ENCODE measurements at places on chromosomes 2 and 18.

DNA sequence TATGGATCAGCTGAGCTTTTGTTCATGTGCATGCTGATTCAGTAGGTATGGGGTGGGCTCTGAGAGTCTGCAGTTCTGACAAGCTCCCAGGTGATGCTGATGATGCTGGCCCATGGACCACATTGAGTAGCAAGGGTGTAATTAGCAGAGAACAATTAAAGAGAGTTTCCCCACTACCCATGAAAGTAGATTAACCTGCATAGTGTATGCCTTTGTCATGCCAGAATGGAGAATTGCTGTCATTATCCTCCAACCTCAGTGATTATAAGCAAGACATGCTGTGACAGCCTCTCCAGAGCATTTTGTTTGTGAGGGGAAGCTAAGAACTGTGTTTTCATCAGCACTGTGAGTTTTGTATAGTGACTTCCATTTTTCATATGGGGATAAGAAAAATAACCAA is 59.5 kb upstream of the LYPD1 start:
- no peak for DNase-seq

DNA sequence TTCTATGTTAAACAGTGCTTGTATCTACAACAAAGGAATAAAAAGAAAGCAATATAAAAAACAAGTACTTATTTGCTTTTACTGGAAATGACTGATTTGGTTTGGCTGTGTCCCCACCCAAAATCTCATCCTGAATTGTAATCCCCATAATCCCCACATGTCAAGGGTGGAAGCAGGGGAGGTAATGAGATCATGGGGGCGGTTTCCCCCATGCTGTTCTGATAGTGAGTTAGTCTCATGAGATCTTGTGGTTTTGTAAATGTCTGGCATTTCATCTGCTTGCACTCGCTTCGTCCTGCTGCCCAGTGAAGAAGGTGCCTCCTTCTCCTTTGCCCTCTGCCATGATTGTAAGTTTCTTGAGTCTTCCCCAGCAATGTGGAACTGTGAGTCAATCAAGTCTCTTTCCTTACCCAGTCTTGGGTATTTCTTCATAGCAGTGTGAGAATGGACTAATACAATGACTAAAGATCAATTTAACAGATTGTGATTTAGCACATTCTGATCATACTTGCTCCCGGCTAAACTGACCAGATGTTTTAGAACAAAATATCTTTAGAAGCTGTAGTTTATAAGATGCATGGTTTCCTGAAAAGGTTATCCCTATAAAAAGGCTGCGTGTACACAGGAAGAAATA is 19.9 kb downstream of the PTH2R start:
- DNase-seq = no peak

- DNase-seq = no peak
These were observed 385.2 kb upstream of the PIK3C3 start for GRCh38 chr18:41569867-41570266.

DNA sequence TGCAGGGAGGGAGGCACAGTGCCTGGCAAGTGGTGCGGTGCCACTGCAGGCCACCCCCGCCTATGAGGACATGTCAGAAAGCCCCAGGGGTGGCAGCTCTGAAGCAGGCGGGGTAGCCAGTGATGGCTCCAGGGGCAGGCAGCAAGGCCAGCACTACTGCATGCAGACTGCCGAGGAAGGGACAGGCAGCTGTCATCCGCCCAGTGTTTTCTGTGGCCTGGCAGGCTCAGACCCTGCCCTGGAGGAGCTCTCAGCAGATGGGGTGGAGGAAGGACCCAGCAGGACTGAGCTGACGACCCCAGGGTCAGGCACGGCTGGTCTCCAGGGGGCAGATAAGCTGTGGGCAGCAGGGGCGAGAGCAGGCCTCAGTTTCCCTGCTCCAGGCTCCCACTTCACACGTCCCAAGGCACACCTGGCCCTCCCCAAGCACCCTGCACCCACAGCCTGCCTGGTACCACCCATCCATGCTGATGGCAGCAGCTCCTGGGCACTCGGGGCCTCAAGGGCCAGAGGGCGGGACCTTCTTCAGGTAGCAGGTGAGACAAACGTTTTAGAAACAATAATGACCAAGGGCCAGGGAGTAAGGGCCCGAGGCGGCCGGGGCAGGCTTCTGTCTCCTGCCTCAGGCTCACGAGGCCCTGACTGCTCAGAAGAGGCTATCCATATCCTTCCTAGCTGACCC is 48.5 kb downstream of the HS6ST1 start:
- no peak for DNase-seq

GRCh38 chr18:45678850-45679249 is 45.1 kb upstream of the SLC14A1 start:
- no peak for DNase-seq
